ENCODE measurements at places on chromosomes 6 and 20.

- DNase-seq, result no peak
These were observed 6.2 kb downstream of the MYLIP start for GRCh38 chr6:16135066-16135465.

- no peak for DNase-seq
These were observed 41.5 kb downstream of the SENP6 start for GRCh38 chr6:75643173-75643572.

DNA sequence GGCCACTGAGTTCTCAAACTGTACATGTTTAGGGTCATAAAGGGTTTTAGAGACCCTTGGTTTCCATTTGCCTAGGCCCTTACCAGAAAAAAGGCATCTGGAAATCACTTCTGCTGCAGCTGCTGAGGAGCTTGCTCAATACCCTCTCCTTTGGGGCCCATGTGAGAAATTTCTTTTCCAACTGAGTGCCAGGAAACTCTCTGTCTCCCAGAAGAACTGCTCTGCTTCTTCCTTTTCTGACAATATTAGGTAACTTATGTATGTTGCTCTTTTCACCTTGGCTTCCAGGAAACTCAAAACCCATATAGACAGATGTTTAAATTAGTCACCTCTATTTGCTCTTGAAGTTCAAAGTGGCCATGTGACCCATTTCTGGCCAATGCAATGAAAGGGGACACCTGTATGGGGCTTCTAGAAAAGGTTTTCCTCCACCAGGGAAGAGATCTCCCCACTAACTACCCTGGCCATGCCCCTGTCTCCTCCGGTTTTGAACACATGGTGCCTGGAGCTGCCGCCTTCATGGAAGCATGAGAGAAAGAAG lies 121.6 kb downstream of the PREX1 start:
- DNase-seq, result no peak

DNA sequence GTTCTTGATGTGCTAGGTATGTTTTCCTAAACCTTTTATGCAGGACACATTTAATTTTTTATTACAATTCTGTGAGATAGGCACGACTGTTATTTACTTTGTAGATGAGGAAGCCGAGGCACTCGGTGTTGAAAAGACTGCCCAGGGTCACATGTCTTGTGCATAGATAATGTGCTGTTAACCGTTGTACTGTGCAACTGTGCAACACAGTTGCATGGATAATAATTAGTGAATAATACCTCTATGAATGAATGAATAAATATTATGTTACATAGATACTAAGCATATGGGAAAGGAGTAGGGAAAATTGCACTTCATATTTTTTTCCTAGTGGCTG lies 60.3 kb upstream of the DEK start:
- DNase-seq, result no peak

DNA sequence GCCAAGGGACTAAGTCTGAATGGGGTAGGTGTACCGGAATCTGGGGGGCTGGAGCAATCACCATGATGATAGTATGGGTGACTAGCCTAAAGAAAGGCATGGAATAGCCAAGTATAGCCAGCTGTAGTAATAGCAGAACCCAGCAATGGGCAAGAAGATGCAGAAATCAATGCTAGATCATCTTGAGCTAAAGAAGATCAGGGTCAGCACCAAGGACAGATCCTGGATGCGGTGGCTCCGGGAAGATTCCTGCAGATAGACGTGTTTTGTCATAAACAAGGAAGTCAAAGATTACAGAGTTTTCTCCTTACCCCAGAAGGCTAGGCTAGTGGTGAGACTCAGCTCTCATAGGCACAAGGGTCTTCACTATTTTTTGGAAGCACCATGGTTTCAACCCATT lies 561.6 kb upstream of the CHD6 start:
- peak; percentile 32 for DNase-seq

DNA sequence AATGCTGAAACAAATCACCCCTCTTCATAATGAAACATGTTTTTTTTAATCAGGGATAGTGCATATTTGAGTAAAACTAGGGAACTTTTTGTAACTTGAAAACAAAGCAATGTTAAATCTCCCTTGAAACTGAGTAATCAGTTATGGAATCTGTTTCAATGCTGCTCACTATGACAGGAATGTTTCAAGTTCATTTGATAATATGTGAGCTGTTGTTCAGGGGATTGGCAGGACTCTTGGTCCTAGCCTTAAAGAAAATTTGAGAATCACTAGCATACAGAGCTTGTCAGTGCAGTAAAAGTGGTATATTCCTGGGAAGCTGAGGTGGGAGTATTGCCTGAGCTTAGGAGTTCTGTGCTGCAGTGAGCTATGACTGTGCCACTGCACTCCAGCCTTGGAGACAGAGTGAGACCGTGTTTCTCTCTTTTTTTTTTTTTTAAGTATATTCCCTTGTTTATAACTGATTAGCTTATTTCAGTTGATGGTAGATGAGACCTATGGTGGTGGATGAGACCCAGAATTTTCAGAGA lies 21.6 kb upstream of the CALHM6 start:
- DNase-seq, result no peak

GRCh38 chr6:117384659-117385058 lies 41.1 kb downstream of the ROS1 start:
- DNase-seq, result no peak

GRCh38 chr6:33675968-33676367 lies 35.5 kb downstream of the UQCC2 start:
- no peak for DNase-seq

GRCh38 chr6:17022604-17023003 lies 79.2 kb upstream of the STMND1 start:
- DNase-seq, result no peak

GRCh38 chr20:63080811-63081210 lies 74.0 kb upstream of the BHLHE23 start:
- no peak for DNase-seq

- no peak for DNase-seq
These were observed 161.2 kb downstream of the KCNQ5 start for GRCh38 chr6:72783035-72783434.

DNA sequence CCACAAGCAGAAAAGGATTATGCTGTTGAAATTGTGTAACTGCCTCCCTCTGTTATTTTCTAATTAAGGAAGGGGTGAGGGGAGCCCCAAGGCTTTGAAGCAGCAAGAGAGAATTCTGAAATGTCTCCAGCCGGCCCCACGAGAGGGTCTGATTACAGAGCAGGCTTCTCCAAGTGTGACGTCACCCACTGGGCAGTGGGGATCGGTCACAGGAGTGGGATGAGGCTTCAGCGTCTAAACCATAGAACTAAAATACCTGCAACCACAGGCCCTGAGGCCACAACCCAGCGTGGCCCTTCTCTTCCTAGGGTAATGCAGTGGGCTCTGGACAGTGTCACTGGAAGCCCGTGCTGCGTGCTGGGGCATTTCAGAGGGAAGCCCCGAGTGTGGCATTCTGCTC lies 38.6 kb upstream of the APCDD1L start:
- no peak for DNase-seq

DNA sequence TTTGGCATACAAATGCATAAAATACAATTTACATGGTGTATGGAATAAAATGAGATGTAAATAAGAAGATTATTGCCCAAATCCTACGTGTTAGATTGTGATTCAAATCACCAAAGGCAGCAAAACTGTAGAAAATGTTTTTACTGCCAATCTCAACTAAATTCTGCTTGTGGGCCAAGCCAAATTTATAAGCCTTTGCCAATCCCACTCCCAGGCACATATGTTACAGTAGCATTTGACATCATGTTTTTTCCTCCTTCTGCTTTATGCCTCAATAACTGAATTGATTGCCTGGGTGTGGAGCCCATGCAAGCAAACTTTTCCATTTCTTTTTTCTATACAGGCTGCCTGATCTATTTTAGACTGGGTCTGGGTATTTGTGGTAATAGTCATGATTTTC lies 36.3 kb upstream of the LRRC1 start:
- no peak for DNase-seq

GRCh38 chr6:45808042-45808645 lies 207.5 kb downstream of the CLIC5 start:
- DNase-seq, result no peak
